ENCODE measurements at places on chromosomes 1 and 21. TPM values are rescaled to one million over a fixed set of nuclear protein-coding genes. Genes with fewer than 3 reads are reported as not detected.

The KLHDC9 gene
- total RNA-seq = 1.2 TPM

The S100A3 gene
- total RNA-seq = not detected

The CREG1 gene
- total RNA-seq = 19.5 TPM

The FAM89A gene
- total RNA-seq = 6.8 TPM

The ZSWIM5 gene
- 0.30 TPM for total RNA-seq

The HIPK1 gene
- 89.5 TPM for total RNA-seq

GRCh38 chr1:115138271-115138670 is 49.0 kb upstream of the TSPAN2 start:
- peaks cover 4% of the 10 kb centered on the region for H3K4me1 ChIP-seq
- no peak for DNase-seq
- H3K27ac ChIP-seq = no peak overlapping the region
- H3K36me3 ChIP-seq = no peaks in the 10 kb centered on the region
- H3K27me3 ChIP-seq = peaks cover 25% of the 10 kb centered on the region

DNA sequence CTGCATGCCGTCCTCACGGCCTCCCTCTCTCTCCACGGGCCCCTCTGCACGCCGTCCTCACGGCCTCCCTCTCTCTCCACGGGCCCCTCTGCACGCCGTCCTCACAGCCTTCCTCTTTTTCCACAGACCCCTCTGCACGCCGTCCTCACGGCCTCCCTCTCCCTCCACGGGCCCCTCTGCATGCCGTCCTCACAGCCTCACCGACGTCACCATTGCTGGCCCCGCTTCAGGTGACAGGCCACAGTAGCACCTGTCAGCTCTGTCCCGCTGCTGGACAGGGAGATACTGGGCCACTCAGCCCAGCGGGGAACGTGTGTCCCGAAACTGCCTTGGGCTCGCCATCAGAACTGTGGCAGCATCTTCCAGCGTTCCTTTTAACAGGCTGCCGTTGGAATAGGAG is 82.8 kb upstream of the COL6A1 start:
- H3K27me3 ChIP-seq = no peaks in the 10 kb centered on the region
- H3K4me3 ChIP-seq = no peak overlapping the region
- no peaks in the 10 kb centered on the region for H3K4me1 ChIP-seq
- DNase-seq = no peak

GRCh38 chr1:229130028-229130668 is 140.8 kb upstream of the RAB4A start:
- H3K27ac ChIP-seq = no peak overlapping the region
- H3K4me1 ChIP-seq = peaks cover 40% of the 10 kb centered on the region
- H3K4me3 ChIP-seq = no peak overlapping the region
- peaks cover 10% of the 10 kb centered on the region for H3K36me3 ChIP-seq

- H3K4me3 ChIP-seq = peak overlapping the region; percentile 93
- peak overlapping the region; percentile 80 for H3K27ac ChIP-seq
- H3K27me3 ChIP-seq = no peaks in the 10 kb centered on the region
- DNase-seq = peak; percentile 77
- peaks cover 30% of the 10 kb centered on the region for H3K4me1 ChIP-seq
Observed at GRCh38 chr21:32411350-32412161, 950 bp upstream of the EVA1C start.

DNA sequence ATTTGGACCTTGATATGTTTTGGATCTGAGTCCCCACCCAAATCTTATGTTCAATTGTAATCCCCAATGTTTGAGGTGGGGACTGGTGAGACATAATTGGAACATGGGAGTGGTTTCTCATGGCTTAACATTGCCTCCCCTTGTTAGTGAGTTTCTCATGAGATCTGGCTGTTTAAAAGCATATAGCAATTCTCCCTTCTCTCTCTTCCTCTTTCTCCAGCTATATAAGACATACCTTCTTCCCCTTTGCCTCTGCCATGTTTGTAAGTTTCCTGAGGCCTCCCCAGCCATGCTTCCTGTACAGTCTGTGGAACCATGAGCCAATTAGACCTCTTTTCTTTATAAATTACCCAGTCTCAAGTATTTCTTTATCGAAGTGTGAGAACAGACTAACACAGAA is 692.4 kb downstream of the KCNT2 start:
- no peaks in the 10 kb centered on the region for H3K27me3 ChIP-seq
- no peak overlapping the region for H3K27ac ChIP-seq
- no peak overlapping the region for H3K4me3 ChIP-seq
- DNase-seq = no peak

GRCh38 chr1:30250338-30250983 is 472.9 kb downstream of the MATN1 start:
- no peak overlapping the region for H3K27ac ChIP-seq
- H3K4me3 ChIP-seq = no peak overlapping the region
- no peaks in the 10 kb centered on the region for H3K36me3 ChIP-seq
- no peak for DNase-seq
- H3K27me3 ChIP-seq = peaks cover 2% of the 10 kb centered on the region
- H3K4me1 ChIP-seq = no peaks in the 10 kb centered on the region

DNA sequence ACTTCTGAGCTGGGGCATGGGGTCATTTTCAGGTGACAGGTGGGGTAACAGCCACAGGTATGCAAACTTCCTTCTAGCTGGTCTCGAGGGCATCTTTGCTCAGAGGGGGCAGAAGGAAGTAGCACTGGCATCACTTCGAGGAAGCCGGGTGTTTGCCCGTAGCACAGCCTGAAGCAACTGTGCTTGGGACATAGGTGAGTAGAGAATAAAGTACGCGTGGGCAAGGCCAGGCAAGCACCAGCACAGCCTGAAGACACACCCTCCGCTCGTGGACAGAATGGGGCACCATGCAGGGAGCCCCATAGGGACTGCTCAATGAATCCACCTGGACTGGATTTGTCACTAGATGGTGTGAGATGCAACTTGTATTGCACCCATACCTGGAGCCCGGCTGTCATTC is 167.1 kb downstream of the KCNJ6 start:
- no peak for DNase-seq
- H3K27me3 ChIP-seq = no peaks in the 10 kb centered on the region
- no peak overlapping the region for H3K4me3 ChIP-seq
- no peaks in the 10 kb centered on the region for H3K4me1 ChIP-seq
- H3K27ac ChIP-seq = no peak overlapping the region

DNA sequence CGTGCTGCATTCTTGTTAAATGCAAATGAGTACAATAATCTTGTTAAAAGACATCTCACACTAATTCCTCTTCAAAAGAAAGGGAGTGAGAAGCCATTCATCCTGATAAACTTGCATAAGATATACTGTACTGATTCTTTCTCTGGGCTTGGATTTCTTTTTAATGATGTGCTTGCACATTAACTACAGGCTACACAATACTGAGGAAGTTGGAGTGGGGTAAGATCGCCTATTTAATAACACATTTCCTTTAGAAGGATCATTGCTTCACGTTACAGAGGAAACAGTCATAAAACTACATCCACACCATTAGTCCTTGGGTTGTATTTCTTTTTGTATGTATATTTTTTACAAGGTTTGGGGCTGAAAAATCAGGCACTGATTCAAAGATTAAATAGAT is 36.6 kb downstream of the NRIP1 start:
- H3K4me1 ChIP-seq = no peaks in the 10 kb centered on the region
- DNase-seq = no peak
- H3K4me3 ChIP-seq = no peak overlapping the region
- no peaks in the 10 kb centered on the region for H3K36me3 ChIP-seq
- H3K27ac ChIP-seq = no peak overlapping the region
- no peaks in the 10 kb centered on the region for H3K27me3 ChIP-seq

GRCh38 chr1:198556971-198557370 is 16.5 kb upstream of the ATP6V1G3 start:
- H3K27me3 ChIP-seq = no peaks in the 10 kb centered on the region
- H3K4me1 ChIP-seq = peaks cover 48% of the 10 kb centered on the region
- DNase-seq = peak; percentile 76
- peak overlapping the region; percentile 47 for H3K4me3 ChIP-seq
- H3K36me3 ChIP-seq = peaks cover 3% of the 10 kb centered on the region

GRCh38 chr1:64623750-64624191 is 121.1 kb upstream of the RAVER2 start:
- no peaks in the 10 kb centered on the region for H3K36me3 ChIP-seq
- no peak overlapping the region for H3K27ac ChIP-seq
- H3K4me1 ChIP-seq = no peaks in the 10 kb centered on the region
- peaks cover 9% of the 10 kb centered on the region for H3K27me3 ChIP-seq
- no peak overlapping the region for H3K4me3 ChIP-seq

DNA sequence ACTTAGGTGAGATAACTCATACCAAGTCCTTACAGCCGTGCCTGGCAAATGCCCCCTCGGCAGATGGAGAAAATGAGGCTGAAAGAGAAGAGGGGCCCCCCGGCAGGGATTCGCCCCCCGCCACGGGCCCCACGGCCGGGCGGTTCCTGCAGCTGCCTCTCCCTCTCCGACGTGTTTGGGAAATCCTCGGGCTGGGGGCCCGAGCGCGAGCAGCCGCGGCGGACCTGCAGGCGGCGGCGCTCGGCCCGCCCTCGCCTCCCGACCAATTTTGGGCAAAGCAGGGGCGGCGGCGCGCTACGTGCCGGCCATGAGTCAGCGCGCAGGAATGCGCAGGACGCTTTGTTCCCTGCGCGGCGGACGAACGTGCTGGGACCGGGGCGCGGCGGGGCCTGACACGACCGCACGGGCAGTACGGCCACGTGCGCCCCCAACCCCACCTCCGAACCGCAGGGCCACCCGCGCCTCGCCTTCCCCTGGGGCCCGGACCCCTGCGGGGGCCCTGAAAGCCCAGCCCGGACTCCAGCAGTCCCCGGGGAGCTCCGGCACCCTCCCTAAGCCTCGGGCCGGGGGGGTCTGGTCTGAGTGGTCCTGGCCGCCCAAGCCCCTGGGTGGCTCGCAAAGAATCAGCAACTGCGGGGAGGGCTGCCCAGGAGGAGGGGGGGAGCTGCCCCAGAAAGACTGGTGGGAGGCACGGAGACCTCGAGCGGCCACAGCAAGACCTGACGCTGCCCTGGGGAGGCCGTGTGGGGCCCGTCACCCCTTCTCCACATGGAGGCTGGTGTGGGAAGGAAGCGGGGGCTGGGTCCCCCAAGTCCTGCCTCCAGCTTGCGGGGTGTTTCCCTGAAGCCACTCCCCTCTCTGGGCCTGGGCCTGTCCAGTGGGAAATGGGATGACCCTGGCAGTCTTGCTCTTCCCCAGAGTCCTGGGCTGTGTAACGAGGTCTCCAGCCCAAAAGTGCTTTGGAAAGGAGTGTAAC is 11.9 kb upstream of the EDN2 start:
- peaks cover 12% of the 10 kb centered on the region for H3K27me3 ChIP-seq
- no peak overlapping the region for H3K4me3 ChIP-seq
- H3K36me3 ChIP-seq = no peaks in the 10 kb centered on the region
- H3K27ac ChIP-seq = no peak overlapping the region
- H3K4me1 ChIP-seq = peaks cover 3% of the 10 kb centered on the region

DNA sequence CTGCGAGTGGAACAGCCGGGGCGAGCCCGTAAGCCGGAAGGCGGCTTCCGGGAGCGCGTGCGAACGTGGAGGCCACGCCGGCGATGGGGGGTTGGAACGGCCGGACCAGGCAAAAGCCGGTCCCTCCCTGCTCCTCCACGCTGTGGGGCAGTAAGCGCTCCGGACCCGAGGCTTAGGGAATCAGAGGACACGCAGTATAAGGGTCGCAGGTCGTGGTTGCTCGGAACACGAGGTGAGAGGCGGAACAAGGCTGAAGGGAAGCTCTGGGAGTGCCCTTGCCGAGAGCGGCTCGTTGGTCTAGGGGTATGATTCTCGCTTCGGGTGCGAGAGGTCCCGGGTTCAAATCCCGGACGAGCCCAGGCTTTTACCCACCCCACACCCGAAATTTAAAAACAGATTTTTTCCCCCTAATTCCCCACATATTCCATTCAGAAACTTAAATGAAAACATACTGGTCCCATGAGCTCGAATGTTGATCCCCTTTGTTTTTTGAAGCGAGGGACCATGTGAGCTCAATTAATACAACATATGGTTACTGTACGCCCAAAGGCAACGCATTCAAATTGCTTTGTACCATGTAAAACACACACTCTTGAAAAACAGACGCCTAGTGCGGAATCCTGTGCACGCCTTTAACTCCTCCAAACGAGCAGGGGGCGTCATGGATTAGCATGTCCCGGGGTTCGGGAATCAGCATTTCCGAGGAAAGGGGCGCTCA is 7.2 kb upstream of the MPZL1 start:
- peaks cover 39% of the 10 kb centered on the region for H3K4me1 ChIP-seq
- H3K4me3 ChIP-seq = peak overlapping the region; percentile 84
- peak overlapping the region; percentile 92 for H3K27ac ChIP-seq
- peaks cover 2% of the 10 kb centered on the region for H3K36me3 ChIP-seq
- H3K27me3 ChIP-seq = peaks cover 7% of the 10 kb centered on the region
- peak; percentile 88 for DNase-seq

- no peak overlapping the region for H3K27ac ChIP-seq
- no peak for DNase-seq
- H3K27me3 ChIP-seq = no peaks in the 10 kb centered on the region
- no peaks in the 10 kb centered on the region for H3K36me3 ChIP-seq
Observed at GRCh38 chr1:47805921-47806361, 191.2 kb downstream of the TRABD2B start.

- no peak overlapping the region for H3K27ac ChIP-seq
- no peak overlapping the region for H3K4me3 ChIP-seq
- H3K4me1 ChIP-seq = no peaks in the 10 kb centered on the region
Observed at GRCh38 chr1:63718541-63718970, 55.3 kb upstream of the ROR1 start.

DNA sequence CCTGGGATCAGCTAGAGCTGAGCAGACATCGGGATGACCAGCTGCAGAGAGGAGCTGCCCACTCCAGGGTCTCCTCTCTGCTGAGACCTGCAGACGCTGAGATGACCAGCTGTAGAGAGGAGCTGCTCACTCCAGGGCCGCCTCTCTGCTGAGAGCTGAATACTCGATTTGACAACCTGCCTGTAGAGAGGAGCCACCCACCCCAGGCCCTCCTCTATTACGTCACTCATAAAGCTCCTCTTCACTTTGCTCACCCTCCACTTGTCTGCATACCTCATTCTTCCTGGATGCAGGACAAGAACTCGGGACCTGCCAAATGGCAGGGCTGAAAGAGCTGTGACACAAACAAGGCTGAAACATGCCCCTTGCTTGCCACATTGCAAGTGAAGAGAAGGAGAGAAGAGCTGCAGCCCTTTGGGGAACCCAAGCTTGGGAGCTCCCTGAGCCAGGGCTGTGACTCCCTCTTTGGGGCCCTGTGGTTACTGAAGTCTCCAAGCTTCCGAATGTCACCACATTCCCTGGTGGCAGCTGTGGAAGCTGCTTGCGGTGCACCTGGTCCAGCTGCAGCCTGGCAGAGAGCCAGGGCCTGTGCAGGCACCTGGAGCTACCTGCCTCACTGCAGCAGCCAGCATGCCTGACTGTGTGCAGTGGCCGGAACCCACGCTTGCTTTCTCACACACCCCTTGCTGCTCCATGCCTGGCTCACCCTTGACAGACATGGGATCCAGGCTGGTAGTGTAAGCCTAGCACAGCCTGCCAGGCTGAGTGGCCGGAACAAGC is 59.6 kb downstream of the CC2D1B start:
- H3K27ac ChIP-seq = no peak overlapping the region
- no peak for DNase-seq
- H3K4me1 ChIP-seq = no peaks in the 10 kb centered on the region
- no peaks in the 10 kb centered on the region for H3K27me3 ChIP-seq
- H3K36me3 ChIP-seq = no peaks in the 10 kb centered on the region
- H3K4me3 ChIP-seq = no peak overlapping the region

DNA sequence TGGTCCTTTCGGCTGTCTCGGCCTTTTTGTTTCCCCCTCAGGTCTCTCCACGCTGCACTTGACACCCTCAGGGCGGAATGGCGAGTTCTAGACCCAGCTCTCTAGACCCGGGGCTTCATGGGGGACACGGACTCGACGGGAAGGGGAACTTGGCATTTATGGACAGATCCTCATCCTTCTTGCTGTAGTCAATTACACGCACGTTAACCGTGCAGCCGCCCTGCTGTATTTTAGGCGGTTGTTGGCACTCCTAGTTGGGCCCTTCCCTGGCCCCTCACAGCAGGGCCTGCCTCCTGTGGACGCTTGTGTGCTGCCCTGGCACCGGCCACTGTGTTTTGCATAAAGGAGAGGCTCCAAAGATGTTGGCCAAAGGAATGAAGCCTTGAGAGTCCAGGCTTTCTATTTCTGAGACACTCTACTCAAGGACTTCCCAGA is 558 bp upstream of the BTG3 start:
- peaks cover 56% of the 10 kb centered on the region for H3K4me1 ChIP-seq
- no peaks in the 10 kb centered on the region for H3K27me3 ChIP-seq
- DNase-seq = no peak
